ENCODE measurements at places on chromosomes 5 and 9. TPM values are rescaled to one million over a fixed set of nuclear protein-coding genes. Genes with fewer than 3 reads are reported as not detected.

DNA sequence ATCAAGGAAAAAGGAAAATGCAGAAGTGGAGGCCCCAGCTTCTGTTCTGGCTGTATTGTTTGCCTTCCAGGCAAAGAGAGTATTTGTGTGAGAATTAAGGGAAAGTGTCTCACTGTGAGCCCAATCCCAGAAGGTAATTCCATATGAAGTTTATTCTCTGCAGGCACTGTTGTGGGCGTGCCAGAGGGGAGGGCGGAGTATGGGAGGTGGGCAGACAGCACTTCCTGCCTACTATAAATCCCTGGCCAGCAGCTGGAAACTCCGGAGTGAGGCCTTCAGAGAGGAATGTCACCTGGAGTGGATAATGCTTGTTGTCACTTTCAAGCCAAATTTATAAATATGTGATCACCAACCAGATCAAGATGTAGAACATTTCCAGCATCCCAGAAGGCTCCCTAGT lies 209.5 kb downstream of the ARHGAP26 start:
- DNase-seq: no peak

DNA sequence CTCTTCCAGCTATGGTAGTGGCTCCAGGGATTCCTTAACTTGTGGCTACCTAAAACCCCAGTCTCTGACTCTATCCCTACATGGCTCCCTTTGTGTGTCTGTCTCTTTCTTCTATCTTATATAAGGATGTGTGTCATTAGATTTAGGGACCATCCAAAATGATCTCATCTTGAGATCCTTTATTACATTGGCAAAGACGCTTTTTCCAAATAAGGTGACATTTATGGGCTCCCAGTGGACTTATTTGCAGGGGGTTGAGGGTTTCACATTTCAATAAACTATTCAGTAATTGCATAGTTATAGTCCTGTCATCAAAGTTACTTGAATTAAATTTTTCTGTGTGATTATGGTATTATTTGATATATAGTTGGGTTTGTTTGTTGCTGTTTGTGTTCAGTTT lies 59.2 kb downstream of the NIPBL start:
- no peak for DNase-seq

- no peak for DNase-seq
These were observed 29.5 kb downstream of the ABL1 start for GRCh38 chr9:130864541-130864940.

- DNase-seq: no peak
These were observed 195.2 kb upstream of the ISL1 start for GRCh38 chr5:51188001-51188591.

DNA sequence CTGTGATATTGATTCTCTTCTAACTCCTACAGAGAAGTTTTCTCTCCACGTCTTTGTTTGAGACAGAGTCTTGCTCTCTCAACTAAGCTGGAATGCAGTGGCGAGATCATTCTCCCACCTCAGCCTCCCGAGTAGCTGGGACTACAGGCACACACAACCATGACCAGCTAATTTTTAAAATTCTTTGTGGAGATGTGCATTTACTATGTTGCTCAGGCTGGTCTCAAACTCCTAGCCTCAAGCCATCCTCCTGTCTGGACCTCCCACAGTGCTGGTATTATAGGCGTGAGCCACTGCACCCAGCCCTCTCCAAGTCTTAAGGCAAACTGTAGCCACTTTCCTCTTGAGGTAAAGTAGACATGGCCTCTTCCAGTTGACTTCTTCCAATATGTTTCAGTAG lies 72.2 kb downstream of the SNX18 start:
- DNase-seq: no peak

Gene ANKRD34B
- not detected for total RNA-seq

Gene CDKN2B-AS1
- total RNA-seq: 1.1 TPM
